Suppressor macrophage treated with lipopolysaccharide for 4 hours (primary cell): ENCODE measurements at places on chromosomes 13 and 19.

DNA sequence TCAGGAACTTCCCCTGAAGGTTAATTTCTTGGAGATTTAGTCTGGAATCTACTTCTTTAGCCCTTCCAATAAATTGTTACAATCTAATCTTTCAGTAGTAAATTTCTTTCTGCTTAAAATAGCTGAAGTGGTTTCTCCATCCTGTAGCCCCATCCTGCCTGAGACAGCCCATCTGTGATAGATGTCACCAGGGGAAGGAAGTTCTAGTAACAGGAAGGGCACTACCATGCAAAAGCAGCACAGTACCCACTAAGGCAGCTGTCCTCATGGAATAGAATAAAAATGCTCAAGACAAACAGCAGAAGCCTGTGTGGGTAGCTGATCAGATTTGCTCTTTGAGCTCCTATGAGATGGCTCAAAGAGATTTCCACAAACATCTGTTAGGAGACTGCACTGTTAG lies 1036.5 kb downstream of the SLITRK5 start:
- DNase-seq, result no peak

- no peak for DNase-seq
Measured at GRCh38 chr19:38360351-38360750, 14.0 kb upstream of the PSMD8 start.

DNA sequence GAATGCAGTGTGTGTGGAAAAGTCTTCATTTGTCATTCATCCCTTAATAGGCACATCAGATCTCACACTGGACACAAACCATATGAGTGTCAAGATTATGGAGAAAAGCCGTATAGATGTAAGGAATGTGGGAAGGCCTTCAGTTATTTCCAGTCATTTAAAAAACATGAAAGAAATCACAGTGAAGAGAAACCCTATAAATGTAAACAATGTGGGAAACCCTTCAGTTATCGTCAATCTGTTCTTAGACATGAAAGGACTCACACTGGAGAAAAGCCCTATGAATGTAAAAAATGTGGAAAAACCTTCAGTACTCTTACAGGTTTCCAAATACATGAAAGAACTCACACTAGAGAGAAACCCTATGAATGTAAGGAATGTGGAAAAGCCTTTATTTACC lies 45.3 kb downstream of the ZNF136 start:
- no peak for DNase-seq

GRCh38 chr19:45166723-45167252 lies 6.0 kb upstream of the NKPD1 start:
- no peak for DNase-seq

DNA sequence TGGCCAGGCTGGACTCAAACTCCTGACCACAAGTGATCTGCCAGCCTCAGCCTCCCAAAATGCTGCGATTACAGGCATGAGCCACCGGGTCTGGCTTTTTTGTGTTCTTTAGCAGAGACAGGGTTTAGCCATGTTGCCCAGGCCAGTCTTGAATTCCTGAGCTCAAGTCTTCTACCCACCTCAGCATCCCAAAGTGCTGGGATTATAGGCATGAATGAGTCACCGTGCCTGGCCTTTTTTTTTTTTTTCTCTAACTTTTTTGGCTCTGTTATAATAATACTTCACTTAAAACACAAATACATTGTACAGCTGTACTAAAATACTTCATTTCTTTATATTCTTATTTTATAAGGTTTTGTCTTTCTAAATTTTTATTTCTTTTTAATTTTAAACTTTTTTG lies 599.5 kb upstream of the PCDH9 start:
- no peak for DNase-seq

DNA sequence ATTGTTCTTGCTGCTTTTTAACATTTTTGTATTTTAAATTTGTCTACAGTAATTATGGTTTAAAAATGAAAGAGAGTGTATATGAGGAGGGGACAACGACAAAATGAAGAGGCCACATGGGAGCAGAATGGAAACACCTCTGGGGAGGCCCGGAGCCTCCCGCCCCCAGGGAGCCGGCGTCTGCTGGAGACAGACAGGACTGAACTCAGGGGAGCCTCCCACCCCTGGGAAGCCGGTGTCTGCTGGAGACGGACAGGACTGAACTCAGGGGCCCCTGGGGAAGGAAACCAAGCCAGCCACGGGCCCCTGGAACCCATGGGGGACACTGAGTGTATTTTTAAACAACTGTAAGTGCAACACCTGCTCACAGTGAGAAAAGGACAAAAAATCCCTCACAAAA lies 16.7 kb upstream of the SLC39A3 start:
- no peak for DNase-seq

DNA sequence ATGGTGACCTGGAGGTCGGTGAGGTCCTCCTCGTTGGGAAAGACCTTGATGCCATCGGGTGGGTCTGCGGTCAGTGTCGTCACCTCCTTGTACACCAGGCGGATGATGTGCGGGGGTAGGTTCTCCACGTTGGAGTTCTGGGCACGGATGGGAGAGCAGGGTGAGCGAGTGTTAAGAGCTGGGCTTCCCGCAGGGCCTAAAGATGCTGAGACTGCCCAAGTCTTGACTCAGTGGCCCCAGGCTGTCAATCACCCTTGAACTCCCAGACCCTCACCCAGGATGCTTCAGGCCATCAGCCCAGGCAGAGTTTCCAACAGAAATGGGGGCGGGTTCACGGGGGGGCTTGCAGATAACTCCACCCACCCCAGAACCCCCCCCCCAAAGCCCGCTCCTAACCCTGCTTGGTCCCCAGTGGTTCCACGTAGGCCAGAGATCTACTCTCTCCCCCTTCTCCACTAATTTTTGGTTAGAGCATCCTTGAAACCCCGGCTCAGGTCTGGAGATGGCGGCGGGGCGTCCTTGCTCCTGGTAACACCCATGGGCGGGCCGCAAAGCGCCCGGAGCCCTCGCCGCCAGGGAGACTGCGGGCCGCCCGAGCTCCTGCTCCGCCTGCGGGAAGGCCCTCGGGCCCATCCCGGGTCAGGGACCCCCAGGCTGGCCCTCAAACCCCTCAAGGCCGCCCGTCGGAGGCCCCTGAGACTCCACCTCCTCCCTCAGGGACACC lies 600 bp downstream of the UBE2S start:
- peak; percentile 50 for DNase-seq

- DNase-seq, result no peak
Measured at GRCh38 chr19:50629194-50629593, 10.5 kb downstream of the SYT3 start.

DNA sequence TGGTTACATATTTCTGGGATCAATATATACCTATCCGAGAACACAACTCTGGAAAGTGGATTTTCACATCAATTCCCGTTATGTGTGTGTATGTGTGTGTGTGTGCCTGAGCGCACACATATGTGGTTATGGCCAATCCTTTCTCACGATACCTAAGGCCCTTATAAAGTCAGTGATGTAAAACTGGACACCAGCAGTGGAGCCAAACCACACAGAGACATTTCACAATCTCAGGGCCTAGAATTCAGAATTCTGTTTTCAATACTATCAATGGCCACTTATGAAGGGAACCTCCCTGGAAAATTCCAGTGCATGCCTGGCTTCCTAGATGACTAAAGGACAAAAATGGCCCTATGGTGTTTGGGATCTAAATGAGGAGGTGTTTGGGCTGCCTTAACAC lies 187.3 kb upstream of the UBL3 start:
- DNase-seq, result no peak

GRCh38 chr19:9627856-9628255 lies 6.8 kb upstream of the ZNF561 start:
- DNase-seq, result no peak

GRCh38 chr19:5515737-5516136 lies 52.0 kb downstream of the TINCR start:
- no peak for DNase-seq

GRCh38 chr19:6260912-6261650 lies 18.7 kb downstream of the MLLT1 start:
- DNase-seq, result peak; percentile 16

GRCh38 chr19:23787106-23787505 lies 28.4 kb upstream of the ZNF681 start:
- DNase-seq, result no peak

DNA sequence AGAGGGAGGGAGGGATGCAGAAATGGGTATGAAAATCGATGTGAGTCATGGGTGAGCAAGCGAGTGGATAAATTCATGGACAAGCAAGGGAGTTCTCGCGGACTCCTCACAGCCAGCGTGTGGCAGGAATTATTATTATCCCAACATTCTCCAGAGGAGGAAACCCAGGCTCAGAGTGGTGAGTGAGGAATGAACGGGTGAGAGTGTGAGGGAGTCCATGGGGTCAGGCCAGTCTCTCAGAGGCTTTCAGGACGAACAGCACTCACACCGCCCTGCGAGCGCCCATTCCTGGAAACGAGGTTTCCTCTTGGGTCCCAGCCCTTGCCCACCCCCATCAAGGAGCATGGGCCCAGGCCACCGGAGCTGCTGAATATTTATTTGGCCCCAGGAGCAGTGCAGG lies 6.3 kb upstream of the DNAAF3 start:
- no peak for DNase-seq

DNA sequence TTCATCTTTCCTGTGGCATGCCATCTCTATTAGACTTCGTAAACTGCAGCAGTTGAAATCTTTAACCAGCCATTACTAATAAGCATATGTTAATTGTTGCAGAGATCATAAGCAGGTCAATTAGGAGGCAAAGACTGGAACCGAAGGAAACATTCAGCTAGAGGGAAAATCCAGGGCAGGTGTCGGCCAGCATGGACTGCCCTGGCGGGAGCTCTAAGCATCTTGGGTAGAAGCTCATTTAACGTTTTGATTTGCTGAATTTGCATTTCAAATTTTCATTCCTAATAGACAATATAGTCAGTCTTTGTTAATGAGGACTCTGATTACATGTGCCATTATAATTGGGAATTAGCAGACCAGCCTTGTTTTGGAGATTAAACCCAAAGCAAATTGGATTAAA lies 238.6 kb downstream of the POU4F1 start:
- DNase-seq, result no peak

DNA sequence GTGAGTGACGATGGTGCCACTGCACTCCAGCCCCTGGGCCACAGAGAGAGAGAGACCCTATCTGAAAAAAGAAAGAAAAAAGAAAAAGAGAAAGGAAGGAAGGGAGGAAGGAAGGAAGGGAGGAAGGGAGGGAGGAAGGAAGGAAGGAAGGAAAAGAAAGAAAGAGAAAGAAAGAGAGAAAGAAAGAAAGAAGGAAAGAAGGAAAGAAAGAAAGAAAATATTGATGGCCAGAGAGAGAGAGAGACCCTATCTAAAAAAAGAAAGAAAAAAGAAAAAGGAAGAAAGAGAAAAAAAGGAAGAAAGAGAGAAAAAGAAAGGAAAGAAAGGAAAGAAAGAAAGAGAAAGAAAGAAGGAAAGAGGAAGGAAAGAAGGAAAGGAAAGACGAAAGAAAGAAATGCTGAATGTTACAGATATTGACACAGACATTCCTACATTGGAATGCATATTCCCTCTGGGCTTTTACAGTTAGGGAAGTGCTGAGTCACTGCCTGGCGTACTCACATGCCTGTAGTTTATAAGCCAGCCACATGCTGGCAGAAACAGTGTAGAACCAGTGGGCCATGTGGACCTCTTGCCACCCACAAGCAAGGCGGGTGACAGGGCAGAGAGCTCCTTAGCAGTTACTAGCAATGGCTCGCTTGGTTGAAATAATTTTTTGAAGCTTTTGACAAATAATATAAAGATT lies 34.6 kb upstream of the SLC46A3 start:
- peak; percentile 76 for DNase-seq

GRCh38 chr19:51094696-51095279 lies 12.1 kb upstream of the KLK14 start:
- DNase-seq, result peak; percentile 54

- DNase-seq, result no peak
Measured at GRCh38 chr19:42248270-42249148, 6.1 kb upstream of the GSK3A start.

- DNase-seq, result no peak
Measured at GRCh38 chr19:47210180-47210490, 20.9 kb downstream of the BBC3 start.

DNA sequence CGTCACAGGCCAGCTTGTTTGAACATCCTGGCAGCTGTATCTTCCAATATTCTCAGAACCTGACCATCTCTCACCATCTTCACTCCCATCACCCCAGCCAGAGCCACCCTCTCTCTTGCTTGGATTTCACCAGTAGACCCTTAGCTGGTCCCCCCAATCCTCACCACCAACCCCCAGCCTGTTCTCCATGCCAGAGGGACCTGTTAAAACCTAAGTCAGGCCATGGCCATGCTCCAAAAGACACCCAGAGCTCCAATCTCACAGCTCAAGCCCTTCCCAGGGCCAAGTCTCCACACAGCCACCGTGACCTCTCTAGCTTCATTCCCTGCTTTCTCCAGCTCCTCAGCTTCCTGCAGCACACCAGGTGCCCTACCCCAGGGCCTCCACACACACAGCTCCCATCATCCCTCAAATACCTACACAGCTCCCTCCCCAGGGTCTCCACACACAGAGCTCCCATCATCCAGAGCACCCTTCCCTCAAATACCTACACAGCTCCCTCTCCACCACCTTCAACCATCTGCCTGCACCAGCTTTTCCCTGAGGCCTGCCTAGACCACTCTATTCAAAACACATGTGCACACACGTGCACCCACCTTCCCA lies 13.8 kb downstream of the EPS8L1 start:
- no peak for DNase-seq

DNA sequence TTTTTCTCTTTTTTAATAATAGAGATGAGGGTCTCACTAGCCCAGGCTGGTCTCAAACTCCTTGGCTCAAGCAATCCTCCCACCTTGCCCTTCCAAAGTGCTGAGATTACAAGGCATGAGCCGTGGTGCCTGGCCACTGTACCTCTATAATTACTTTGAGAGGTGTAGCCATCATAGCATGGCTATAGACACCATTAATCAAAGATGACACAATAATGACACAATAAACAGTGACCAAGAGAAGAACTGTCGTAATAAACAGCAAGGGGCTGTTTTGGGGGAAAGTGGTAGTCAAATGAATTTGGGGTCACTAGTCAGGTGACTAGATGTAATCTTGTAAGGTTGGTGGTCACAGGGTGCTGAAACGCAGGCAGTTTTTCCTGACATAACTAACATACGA lies 30.4 kb downstream of the KLF5 start:
- no peak for DNase-seq

DNA sequence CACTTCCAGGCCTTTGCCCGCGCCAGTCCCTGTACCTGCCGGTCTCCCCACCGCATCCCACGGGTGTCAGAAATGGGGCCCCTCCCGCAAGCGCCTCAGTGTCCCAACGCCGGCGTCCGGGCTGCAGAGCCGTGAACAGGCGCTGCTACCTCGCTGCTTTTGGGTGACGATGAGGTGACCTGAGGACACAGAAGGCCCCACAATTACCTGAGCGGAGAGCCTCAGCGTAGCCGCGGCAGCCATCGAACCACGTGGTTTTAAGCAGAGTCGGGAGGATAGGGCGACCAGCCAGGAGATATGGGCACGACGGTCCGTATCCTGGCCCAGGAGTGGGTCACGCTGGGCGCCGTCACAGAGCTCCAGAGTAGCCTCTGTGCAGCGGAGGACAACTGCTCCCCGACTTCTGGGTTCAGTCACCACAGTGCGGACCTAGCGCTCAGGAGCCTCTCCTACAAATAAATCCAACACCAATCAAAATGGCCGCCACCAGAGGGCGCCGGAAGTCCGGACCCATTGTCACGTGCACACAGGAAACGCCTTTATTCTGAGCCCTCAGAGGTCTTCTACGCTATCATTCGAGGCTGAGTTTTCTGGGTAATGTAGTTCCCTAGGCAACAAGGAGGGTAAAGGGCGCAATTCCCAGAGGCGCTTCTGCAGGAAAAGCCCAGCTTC lies at the start of gene ZNF814:
TSS of gene ZNF814 (minus strand) at position 478 of the 672 bp plus-strand sequence. CDS start at position 243, 235 bp downstream.
- peak; percentile 76 for DNase-seq

GRCh38 chr13:33099860-33100259 lies 83.6 kb downstream of the KL start:
- DNase-seq, result no peak
